ENCODE measurements at places on chromosomes 6 and 20.

DNA sequence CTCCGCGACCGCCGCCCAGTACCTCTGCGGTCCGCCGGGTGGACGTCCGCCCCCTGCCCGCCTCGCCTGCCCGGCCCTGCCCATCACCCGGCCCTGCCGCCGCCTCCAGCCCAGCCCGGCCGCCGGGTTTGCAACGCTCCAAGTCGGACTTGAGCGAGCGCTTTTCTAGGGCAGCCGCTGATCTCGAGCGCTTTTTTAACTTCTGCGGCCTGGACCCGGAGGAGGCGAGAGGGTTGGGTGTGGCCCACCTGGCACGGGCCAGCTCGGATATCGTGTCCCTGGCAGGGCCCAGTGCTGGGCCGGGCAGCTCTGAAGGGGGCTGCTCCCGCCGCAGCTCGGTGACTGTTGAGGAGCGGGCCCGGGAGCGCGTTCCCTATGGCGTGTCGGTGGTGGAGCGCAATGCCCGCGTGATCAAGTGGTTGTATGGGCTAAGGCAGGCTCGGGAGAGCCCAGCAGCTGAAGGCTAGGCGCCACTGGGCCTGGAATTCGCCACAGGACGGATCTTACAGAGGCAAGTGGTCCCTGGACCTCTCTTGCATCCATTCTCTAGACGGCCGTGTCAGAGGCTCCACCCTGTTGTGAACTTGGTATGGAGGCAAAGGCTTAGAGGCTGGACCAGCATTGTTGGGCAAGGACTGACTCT is 11.8 kb downstream of the FAM110A start:
- DNase-seq = no peak

DNA sequence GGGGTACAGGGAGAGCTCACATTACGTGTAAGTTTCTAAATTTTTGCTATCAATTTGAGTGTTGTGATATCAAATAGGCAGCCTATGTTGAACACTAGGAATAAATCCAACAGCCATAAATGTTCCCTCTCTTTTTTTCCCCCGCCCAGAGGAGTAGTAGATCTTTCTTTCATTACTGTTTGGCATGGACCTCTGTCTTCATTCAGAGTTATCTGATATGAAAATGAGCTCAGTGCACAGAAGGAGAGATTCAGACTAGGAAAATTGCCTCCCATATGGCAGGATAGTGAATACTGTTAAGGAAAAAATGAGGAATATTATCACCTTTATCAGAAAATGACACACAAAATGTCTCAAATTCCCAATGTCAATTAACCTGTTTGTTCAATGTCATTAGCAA is 110.0 kb upstream of the EYS start:
- DNase-seq = no peak

DNA sequence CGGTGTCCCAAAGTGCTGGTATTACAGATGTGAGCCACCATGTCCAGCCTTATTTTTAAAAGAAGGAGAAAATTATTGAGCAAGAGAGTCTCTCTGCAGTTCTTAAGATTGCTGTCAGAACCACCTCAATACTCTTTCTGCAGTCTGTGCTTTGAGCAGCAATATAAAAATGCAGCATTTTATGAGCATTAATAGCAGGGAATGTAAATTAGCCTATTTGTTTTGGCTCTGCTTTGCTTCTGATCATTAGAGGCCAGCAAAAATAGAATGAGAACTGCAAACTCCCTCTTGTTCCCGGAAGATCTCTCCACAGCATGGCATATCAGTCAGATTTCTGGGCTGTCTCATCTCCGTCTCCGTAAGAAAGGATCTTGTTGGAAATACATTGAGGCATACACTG is 35.8 kb downstream of the C6orf15 start:
- no peak for DNase-seq

- DNase-seq = no peak
These were observed 8.8 kb downstream of the ASF1A start for GRCh38 chr6:118902726-118903125.

GRCh38 chr6:67812125-67812524 is 823.0 kb upstream of the ADGRB3 start:
- DNase-seq = no peak

GRCh38 chr6:24915641-24916040 is 20.1 kb downstream of the RIPOR2 start:
- DNase-seq = no peak

DNA sequence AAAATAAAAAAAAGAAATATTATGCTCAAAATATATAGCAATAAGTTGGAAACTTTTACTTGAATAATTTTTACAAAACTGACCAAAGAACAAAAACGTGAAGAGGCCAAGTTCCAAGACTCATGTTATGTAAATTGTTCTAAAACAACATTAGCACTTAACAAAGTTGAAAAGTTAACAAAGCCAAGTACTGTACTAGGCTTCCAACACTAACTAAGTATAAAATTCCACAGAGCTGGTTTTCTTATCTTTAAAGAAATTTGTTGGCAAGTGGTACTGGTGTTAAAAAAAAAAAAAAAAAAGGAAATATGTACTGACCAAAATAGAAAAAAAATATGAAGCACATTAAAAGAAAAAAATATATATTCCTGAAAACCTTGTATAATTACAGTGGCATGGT is 127.8 kb downstream of the SLC16A10 start:
- DNase-seq = no peak

All from NCI-H774 (cell line).